Fibroblast of skin of scalp (primary cell): ENCODE measurements at places on chromosomes 13 and 19.

- no peak for DNase-seq
Measured at GRCh38 chr13:113643593-113643992, 14.4 kb downstream of the ATP4B start.

GRCh38 chr13:97429681-97430081, 4.3 kb upstream of the RAP2A start:
- peak; percentile 61 for DNase-seq

- DNase-seq: no peak
Measured at GRCh38 chr13:52868190-52868589, 19.8 kb upstream of the PCDH8 start.

- no peak for DNase-seq
Measured at GRCh38 chr13:30377312-30377685, 45.0 kb upstream of the UBE2L5 start.

- DNase-seq: no peak
Measured at GRCh38 chr13:43014162-43014561, 9.2 kb upstream of the DNAJC15 start.
